ENCODE measurements at places on chromosomes 5 and 9. TPM values are rescaled to one million over a fixed set of nuclear protein-coding genes. Genes with fewer than 3 reads are reported as not detected.

PCDHB3 gene
- not detected for total RNA-seq

ZNF883 gene
- total RNA-seq: 1.4 TPM

ABHD17B gene
- 28.7 TPM for total RNA-seq

CCL21 gene
- not detected for total RNA-seq

NR2F1-AS1 gene
- not detected for total RNA-seq

PCDHAC2 gene
- not detected for total RNA-seq

PHYHD1 gene
- 5.4 TPM for total RNA-seq

PCDHB10 gene
- 0.15 TPM for total RNA-seq

NR2F1 gene
- not detected for total RNA-seq

COL15A1 gene
- 0.82 TPM for total RNA-seq

GALNT12 gene
- 9.1 TPM for total RNA-seq

ENTREP1 gene
- not detected for total RNA-seq

PLCXD3 gene
- not detected for total RNA-seq

MRPL36 gene
- total RNA-seq: 17.1 TPM

GFPT2 gene
- total RNA-seq: 0.56 TPM

SLC4A9 gene
- total RNA-seq: not detected

PPP1R2B gene
- 0.26 TPM for total RNA-seq

BAAT gene
- not detected for total RNA-seq

IFNA5 gene
- not detected for total RNA-seq

Measured in natural killer cell (primary cell).